ENCODE measurements at places on chromosomes 2 and 18.

DNA sequence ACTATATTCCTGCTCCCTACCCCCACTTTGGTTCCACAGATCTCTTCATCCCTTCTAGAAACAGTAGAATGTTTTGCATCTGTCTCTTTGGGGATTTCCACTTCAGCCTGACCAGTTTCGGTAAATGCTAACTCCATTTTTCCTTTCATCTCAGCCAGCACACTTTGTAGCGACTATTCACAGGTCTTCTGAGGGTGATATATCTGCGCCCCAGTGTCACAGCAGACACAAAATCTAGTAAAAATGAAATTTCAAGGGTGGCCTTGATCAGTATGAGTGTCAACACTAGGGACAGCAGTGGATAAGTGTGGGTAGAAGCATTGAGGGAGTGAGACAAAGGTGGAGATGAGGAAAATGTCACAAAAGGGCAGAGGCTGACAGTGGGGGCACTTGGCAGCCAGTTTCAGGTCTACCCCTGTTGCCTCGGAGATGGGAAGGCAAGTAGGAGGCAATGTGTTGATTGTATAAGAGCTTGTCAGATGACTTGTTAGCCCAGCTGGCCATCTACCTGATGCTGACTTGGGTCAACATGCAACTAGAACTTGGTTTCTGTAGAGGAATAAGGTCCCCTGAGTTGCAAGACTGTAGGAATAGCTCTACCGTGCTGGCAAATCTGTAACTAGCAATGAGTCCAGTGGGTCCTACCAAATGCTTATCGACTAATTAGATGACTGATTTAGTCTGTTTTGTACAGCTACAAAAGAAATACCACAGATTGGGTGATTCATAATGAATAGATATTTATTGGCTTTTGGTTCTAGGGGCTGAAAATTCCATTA lies 60.7 kb downstream of the CXCR4 start:
- no peak for DNase-seq

DNA sequence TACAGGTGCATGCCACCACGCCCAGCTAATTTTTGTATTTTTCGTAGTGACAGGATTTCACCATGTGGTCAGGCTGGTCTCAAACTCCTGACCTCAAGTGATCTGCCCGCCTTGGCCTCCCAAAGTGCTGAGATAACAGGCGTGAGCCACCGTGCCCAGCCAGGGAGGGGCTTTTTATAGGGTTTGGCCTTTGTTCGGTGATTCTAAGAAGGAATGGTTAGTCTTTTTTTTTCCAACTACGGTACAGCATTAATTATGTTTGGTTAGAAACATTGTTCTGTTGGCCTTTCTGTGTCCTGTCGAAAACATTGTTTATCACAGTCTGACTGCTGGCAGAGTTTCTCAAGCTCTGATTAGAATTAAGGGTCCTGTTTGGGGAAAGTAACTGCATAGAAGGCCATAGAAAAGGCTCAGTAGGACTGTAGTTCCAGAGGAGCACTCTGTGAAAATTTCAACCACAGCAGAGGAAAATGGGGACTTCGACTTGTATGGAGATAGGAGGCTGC lies 19.3 kb upstream of the SMCHD1 start:
- DNase-seq = no peak

DNA sequence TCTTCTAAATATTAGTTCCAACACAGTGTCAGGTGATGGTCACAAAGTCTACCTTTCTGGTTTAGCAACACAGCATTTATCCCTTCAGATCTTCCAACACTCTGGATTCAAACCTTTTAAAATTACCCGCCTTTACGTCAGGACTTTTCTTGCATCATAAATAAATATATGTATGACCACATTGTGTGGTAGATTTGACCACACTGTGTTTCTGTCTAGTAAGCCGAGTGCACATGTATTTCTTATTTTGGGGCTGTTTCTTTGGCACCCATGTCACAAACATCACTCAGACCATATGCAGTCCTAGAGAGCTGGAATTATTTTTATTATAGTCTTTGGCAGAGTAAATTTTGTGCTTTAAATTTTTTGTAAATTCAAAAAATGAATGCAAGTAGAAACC lies 172.1 kb downstream of the ANKRD44 start:
- no peak for DNase-seq

- DNase-seq = no peak
Observed at GRCh38 chr2:182330451-182331305, 96.2 kb downstream of the PDE1A start.

DNA sequence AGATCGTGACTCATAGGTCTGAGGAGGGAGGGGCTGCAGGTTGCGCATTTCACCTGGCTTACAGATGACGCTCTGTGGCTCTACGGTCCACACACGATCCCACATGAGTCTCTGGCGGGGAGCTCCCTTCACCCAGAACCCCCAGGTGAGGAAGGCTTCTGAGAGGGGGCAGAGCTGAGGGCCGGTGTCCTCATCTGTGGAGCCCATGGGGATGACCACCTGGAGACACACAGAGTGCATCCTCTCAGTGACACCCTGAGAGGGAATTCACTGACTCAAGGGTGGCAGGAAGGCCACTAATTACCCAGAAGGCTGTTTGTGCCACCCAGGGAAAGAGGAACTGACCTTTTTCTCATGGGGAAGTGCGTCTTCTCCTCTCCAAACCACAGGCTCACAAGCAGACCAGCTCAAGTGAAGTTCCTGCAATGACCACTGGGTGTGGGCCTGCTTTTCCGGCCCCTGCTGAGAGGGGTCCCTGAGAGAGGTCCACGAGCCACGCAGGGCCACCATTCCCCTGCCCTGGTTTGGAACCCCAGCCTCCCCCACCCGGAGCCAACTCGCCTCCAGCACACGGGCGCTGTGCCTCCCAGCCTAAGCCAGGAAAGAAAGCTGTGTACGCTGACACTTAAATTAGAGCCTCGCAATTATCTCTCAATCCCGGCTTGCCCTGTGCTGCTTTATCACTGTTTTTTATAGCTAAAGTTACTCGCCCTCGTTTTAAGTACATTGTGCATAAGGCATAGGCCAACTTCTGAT lies 114.1 kb downstream of the BCL11A start:
- peak; percentile 20 for DNase-seq

Data from Panc1 (cell line).